Right renal cortex interstitium (tissue), 3 donors: ENCODE measurements at places on chromosomes 3 and 15.

GRCh38 chr3:139292711-139293664, 50.8 kb upstream of the MRPS22 start:
- DNase-seq, result no peak

DNA sequence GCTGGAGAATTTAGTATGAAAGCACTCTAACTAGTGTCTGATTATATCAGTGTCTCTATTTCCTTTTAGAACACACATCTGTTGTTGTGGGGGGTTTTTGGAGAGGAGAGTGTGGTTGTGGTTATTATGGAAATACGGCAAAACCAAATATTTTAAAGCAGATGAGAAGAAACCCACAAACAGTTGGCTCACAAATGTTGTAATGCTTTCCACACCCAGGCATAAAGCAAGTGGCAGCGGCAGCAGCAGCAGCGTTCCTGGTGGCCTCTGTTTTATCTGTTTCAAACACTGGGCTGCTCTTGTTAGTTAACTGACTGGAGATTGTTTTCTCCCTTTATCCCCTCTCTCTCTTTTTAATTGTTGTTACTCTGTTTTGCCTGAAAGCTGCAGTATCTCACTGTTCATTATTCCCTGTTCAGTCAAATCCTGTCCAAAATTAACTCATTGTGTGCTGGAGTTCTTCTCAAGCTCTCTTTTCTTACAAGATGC, 1045.5 kb upstream of the NR2F2 start:
- DNase-seq, result no peak

- no peak for DNase-seq
Observed at GRCh38 chr15:63891079-63891767, 57.5 kb upstream of the HERC1 start.

DNA sequence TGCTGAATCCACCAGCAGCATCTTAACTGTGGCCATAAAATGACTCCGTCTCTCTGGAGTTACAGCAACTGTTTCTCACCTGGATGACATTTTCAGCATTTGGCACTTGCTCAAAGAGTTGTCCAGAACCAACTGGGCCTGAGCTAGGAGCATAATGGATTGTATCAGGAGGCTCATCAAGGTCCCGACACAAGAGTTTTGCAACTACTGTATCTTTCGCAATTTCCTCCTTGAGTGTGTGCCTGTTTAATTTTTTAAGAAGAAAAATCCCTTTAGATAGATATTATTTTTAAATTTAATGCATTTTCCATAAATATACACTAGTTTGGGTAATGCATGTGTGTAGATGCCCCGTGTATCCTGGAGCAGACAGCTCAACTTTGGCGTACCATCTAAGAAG, 44.3 kb upstream of the C3orf49 start:
- DNase-seq, result no peak

GRCh38 chr3:104669083-104669482, 697.6 kb upstream of the ALCAM start:
- no peak for DNase-seq

DNA sequence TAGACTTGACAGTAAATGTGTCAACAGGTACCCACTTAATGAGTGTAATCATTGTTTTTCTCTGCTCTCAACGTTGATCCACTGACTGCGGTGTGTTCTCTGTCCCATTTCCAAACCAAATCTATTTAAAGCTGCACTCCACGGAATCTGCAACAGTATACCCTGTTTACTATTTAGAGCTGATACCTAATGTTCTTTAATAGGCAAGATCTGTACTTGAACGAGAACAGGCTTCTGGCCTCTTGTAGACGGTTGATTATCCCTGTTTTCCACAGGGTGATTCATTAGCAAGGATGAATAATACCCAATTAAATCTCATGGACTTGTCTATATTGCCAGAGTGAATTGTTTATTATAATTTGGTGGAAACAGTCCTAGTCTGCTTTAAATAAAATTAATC, 189.9 kb downstream of the LPP start:
- no peak for DNase-seq

- no peak for DNase-seq
Observed at GRCh38 chr3:11534011-11534792, 109.5 kb downstream of the VGLL4 start.

DNA sequence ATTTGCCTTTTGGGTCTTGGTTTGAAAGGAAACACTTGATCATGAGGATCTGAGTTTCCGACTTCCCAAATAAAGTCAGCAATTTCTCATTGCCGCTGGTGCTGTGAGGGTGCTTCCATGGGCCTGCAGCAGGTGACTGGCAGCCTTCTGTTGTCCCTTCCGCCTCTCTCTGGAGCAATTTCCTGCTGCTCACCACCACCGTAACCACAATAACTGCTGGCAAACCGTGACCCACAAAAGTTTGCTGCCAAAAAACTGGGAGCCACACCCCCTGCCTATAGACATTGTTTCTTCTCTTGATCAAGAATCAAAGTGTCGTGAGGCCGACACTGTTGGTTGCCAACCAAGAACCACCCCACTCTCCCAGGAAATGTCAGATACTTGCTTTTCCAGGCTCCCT, 164.0 kb downstream of the NR2F2 start:
- no peak for DNase-seq

GRCh38 chr15:78996894-78997275, 52.0 kb upstream of the CTSH start:
- DNase-seq, result no peak

DNA sequence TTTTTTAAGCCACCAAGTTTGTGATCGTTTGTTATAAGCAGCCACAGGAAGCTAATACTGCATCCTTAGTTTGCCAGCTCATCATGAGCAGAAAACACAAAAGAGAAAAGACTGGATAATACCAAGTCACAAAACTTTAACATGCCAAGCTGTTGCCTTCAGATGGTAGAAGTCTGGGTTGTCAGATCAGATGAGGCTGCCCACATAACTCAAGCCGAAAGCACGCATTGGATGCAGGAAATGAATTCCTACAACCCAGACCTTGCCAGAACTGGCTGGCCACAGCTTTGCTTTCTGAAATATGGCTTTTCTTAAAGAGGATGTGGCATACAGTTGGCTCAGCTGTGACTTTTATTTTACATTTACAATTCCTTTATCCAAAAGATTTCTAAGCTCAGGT, 118.3 kb upstream of the NEO1 start:
- DNase-seq, result no peak

- no peak for DNase-seq
Observed at GRCh38 chr3:192082730-192083660, 622.0 kb downstream of the PYDC2 start.

DNA sequence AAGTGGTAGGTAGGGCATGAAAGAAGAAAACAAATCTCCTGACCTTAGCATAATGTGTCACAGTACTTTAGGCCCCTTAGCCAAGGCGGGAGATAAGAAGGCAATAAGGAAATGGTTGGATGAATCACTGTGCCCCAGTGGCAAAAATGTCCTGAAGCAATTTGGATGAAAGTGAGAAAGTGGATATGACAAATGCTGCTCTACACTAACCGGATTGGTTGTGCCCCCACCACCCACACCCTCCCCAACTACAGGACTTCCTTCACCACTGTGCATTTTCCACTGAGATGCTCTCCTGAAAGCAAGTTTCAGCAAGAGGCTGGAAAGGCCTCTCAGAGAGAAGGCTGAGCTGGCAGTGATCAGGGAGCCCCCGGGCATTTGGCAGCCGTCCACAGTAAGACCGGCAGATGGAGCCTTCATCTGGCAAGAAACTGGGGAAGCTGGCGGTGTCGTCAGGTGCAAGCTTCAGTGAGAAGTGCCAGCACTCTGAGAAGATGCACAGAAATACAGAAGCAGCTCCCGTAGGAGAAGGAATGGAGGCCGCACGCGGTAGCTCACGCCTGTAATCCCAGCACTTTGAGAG, 63.8 kb downstream of the ATP1B3 start:
- no peak for DNase-seq

DNA sequence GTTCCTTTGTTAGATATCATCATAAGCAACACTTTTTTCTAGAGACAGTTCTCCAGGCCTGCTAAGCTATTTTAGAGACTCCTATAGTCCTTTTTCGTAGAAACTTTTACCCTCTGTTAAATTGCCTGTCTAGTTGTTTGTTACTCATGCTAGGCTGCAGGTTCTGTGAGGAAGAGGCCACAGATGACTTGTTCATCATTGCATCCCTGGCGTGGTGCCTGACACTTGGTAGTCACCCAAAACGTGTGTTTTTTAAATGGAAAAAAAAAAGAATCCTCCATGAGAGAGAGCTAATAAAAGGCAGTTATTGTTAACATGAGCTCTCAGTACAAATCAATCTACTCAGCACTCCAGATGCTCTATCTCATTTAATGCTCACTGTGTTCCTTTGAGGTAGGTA, 35.1 kb downstream of the CCDC54 start:
- DNase-seq, result no peak

GRCh38 chr15:81312790-81313543, 11.0 kb downstream of the STARD5 start:
- no peak for DNase-seq

GRCh38 chr3:128094295-128095151, 29.1 kb downstream of the RUVBL1 start:
- DNase-seq, result no peak

- DNase-seq, result no peak
Observed at GRCh38 chr15:82159922-82160321, 102.6 kb downstream of the EFL1 start.

DNA sequence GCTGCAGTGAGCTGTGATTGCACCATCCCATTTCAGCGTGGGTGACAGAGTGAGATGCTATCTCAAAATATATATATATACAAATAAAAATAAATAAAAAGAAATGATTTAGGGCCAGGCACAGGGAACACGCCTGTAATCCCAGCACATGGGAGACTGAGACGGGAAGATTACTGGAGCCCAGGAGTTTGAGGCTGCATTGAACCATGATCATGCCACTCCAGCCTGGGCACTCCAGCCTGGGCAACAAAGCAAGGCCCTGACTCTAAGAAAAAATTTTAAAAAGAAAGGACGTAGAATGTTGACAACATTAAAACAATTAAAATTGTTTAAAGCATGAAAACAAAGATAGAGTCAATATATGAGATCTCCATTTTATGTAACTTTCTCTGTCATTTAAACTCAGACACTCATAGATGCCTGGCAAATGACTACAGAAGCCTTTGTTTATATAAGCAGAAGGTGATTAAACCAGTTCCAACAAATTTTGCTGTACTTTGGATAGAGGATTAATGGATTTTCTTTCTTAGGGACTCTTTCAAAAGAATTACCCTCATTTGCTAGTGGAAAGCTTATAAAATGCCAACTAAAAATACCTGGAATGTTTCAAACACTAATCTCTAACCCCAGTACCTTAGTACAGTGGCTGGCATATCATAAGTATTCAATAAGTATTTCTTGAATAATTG, 10.7 kb upstream of the TRPM7 start:
- DNase-seq, result no peak

GRCh38 chr15:51004103-51004551, 90.6 kb downstream of the TNFAIP8L3 start:
- DNase-seq, result no peak

DNA sequence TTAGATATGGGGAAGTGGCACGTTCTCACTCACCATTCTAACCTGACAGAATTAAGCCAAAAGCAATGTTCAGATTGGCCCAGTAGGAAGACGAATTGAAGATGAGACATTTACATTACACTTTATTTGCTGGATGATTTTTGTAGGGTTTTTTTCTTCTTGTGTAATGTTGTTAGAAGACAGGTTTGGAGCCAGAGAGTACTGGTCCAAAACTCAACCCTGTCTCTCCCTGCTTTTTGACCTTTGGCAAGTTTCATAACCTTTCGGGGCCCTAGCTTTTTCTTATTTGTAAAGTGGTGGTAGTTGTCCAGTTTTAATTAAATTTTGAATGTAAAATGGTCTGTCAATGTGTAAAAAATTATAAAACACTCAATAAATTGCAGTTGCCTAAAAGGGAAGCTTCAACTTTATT, 29.5 kb downstream of the PDE8A start:
- no peak for DNase-seq

DNA sequence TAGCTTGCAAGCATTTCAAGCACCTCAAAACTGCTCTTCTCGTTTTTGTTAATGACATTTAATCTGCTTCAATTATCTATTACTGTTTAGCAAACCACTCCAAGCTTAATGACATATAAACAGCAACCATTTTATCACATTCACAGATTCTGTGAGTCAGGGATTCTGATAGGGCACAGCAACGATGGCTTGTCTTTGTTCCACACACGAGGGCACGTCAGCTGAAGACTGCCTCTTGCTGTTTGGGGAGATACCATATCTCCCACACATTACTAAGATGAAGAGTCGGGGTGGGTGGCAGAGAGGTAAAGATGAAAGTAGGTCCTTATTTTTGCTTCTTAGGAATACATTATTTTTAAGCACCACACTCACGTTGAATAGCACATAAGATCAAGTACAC, 19.3 kb downstream of the CPOX start:
- DNase-seq, result no peak

GRCh38 chr3:60431599-60431958, 819.7 kb downstream of the FHIT start:
- no peak for DNase-seq

DNA sequence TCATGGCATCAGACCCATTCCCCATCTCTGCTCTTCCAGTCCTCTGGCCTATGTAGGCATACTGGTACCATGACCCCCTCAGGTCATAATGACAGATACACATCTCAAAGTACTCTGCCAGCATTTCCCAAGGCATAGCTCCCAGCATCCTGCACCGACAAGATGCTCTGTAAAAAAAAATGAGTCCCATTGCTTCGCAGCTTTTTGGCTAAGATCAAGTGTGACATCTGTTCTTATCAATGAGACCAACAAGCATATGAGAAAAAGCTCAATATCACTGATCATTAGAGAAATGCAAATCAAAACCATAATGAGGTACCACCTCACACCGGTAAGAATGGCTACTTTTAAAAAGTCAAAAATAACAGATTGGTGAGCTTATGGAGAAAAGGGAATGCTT, 463.9 kb upstream of the PROK2 start:
- DNase-seq, result no peak

DNA sequence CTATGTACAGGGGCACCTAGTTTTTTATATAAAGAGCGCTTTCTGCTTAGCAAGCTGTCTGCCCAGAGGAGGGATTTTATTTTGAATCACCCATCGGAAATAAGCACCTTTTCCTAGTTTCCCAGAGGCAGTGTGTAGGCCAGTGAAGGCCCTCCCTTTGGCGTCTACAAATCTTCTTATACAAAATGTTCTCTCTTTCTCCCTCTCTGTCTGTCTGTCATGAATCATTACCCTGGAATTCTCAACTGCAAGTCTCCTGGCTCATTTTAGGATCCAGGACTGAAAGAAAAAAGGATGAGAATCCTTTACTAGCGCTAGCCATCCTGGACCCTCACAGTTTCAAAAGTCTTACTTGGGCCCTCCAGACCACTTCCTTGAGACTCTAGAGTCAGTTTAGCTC, 728.1 kb downstream of the OTOL1 start:
- no peak for DNase-seq

DNA sequence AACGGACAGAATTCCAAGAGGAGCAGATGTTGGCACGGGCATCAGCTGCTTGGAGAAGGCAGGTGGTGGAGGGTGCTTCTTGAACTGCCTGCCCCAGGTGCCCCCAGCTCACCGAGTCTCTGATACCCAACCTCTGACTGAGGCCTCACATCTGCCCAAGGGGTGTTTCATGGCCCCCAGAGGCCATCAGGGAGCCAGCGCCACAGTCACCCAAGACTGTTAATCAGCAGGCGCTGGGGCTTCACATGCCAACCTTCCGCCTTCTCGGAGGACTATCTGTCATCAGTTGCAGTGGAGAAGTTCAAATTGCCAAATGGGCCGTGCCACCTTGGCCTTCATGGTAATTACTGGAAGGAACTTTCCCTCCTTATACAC, 61.9 kb upstream of the SLC6A1 start:
- no peak for DNase-seq
